Stimulated activated CD8-positive, alpha-beta memory T cell treated with anti-CD3 and anti-CD28 coated beads, Interleukin-4, amount 100 ng/mL, for 4 hours (primary cell): ENCODE measurements at places on chromosomes 12 and 14.
A peak's percentile ranks its signal among the peaks of the same experiment; 100 is the strongest.

- no peak for DNase-seq
Observed at GRCh38 chr12:30120522-30120921, 336.8 kb upstream of the TMTC1 start.

DNA sequence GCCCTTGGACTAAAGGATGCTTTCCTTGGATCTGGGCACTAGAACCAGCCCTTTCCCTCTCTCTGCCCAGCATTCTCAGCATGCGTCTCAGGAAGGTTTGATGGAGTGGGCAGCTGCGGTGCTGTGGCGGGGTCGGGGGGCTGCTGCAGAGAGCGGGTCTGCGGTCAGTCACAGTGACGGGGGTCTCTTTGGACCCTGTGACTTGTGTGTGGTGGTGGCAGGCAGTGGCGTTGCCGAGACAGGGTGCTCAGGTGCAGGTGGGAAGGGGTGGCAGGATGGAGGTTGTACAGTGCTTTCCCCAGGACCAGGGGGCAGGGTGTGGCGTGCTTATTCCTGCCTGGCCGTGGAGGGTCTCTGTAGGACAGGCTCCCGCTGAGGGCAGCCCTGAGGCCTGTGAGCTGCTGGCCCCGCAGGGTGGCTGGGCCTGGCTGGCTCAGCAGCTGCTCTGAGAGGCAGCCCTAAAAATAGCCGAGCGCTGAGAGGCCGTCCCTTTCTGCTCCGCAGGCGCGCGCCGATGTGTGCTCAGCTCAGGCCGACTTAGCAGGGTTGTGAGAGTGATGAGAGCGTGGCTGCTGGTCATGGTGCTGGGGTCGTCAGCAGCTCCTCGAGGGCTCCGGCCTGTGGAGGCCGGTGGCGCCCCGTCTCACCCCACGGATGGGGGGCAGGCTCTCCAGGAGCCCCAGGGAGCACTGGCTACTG lies 9.7 kb downstream of the PACS2 start:
- DNase-seq, result no peak

GRCh38 chr14:31232081-31232480 lies 24.5 kb upstream of the HECTD1 start:
- no peak for DNase-seq

DNA sequence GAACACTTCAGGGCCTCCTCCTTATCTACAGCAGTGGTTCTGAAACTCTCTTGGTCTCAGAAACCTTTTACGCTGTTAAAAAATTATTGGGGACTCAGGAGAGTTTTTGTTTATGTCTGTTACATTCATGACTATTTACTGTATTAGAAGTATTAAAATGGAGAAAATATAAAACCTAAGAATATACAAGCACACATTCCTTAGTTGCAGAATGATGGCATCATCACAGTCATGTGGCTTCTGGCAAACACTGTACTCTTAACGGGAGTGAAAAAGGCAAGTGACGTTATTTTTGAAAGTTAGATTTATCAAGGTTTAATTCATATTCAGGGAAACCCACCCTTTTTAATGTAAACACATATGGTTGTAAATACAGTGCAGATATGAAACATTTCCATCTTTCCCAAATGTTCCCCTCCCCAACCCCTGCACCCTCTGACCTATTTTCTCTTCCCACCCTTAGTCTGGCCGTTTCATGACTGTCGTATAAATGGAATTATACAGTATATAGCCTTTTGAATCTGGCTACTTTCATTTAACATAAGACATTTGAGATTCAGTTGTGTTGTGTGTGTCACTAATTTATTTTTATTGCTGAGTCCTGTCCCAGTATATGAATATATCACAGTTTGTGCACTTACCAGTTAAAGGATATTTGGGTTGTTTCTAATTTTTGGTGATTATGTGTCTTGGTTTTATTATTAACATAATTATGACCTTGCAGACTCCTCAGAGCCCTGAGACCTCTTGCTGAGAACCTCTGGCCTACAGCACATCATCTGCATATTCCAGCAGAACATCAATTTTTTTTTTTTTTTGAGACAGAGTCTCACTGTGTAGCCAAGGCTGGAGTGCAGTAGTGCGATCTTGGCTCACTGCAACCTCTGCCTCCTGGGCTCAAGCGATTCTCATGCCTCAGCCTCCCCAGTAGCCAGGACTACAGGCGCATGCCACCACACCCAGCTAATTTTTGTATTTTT lies 457.0 kb downstream of the PCNX1 start:
- no peak for DNase-seq

DNA sequence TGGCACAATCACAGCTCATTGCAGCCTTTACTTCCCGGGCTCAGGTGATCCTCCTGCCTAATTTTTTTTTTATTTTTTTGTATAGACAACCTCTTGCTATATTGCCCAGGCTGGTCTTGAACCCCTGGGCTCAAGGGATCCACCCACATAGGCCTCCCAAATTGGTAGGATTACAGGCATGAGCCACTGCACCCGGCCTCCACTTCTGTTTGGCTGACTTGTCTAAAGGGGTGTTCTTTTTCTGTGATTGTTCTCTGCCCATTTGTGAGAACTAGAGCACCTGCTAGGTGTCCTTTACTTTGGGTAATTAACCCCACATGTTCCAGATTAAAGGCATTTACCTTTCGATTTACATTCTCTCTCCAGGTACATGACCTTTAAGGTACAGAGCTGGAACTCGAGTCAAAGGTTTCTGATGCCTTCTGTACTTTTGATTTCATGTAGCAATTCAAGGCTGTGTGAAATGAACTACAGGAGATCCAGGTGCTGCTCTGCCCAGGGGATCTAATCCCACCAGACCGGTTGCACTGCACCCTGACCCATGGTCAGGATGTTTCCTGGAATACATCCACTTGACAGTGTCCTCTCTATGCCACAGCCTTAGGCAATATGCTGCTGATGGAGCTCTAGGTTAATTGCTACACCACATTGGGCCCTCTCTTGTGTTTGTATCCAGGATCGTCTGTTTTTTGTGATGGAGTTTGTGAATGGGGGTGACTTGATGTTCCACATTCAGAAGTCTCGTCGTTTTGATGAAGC lies 163.6 kb downstream of the PRKCH start:
- DNase-seq, result no peak

- DNase-seq, result no peak
Observed at GRCh38 chr14:56569174-56569573, 10.4 kb upstream of the TMEM260 start.

- no peak for DNase-seq
Observed at GRCh38 chr12:93784339-93785086, 107.3 kb downstream of the CRADD start.

- no peak for DNase-seq
Observed at GRCh38 chr14:54617467-54617866, 50.5 kb downstream of the SAMD4A start.

- no peak for DNase-seq
Observed at GRCh38 chr14:36451310-36452065, 68.5 kb downstream of the NKX2-1 start.

- DNase-seq, result peak; percentile 98
Observed at GRCh38 chr12:57087010-57087690, 1.8 kb upstream of the NAB2 start.

- DNase-seq, result no peak
Observed at GRCh38 chr14:68076451-68076850, 256.9 kb downstream of the RAD51B start.

GRCh38 chr12:49920241-49920914 lies 16.7 kb upstream of the FAIM2 start:
- no peak for DNase-seq

DNA sequence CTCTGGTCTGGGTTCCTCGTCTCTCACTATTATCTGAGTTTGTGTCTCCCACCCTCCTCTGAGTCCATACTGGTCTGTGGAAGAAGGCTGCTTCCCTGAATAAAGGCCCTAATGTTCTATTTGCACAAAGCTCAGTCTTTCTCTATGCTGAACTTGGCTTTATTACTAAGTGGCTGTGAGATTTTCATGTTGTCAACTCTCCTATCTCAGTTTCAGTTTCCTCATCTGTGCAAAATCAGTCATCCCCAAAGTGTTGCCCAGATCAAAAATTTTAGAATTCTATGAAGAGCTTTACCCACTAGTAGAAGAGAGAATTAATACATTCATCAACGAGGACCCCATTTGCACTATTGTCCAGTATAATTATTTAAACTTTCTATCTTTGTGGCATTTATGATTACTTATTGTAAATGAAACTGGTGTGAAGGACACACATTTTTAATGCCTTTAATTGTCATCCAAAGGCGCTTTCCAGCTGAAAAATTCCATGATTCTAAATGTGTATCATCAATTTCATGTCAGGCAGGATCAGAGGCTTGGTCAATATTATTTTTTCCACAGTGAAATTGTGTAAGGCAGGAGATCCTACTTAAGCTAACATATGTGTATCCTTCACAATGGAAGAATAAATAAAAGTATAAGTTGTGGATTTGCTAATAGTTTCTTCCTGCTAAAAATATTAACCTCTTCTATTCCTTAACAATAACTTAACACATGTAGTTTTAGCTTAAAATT lies 79.1 kb upstream of the EEA1 start:
- DNase-seq, result no peak

DNA sequence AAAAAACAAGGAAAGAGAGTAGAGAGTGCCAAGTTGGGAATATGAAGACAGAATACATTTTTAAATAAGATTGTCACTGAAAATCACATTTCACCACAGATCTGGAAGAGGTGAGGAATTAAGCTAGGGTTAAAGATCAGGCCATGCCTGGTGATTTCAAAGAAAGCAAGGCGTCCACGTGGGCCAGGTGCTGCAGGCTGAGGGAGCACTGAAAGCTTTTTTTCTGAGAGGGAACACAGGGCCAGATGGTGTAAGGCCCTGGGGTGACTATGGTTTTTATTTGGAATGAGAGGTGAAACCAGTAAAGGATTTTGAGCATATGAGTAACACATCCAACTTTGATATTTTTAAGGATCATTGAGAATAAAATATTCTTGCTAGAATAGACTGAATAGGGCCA lies 20.9 kb downstream of the SYT1 start:
- DNase-seq, result no peak

DNA sequence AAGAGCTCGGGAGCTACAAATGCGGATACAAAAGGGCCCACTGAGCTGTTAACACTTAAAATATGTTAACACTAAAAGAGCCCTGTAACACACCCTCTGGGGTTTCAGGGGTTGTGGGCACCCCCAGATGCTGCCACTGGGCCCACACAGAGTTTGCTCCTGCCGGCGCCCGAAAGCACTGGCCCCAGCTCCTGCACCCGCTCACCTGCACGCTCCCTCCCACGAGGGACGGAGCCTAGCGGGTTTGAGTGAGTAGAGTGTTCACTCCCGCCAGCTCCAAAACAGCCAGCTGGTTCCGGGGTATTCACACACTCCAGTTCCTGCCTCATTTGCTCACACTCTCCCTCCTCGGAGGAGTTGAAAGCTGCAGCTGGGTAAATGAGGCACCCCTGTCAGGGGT lies 357.7 kb downstream of the ETNK1 start:
- no peak for DNase-seq

GRCh38 chr12:20946732-20947131 lies 136.2 kb downstream of the SLCO1B3 start:
- no peak for DNase-seq

DNA sequence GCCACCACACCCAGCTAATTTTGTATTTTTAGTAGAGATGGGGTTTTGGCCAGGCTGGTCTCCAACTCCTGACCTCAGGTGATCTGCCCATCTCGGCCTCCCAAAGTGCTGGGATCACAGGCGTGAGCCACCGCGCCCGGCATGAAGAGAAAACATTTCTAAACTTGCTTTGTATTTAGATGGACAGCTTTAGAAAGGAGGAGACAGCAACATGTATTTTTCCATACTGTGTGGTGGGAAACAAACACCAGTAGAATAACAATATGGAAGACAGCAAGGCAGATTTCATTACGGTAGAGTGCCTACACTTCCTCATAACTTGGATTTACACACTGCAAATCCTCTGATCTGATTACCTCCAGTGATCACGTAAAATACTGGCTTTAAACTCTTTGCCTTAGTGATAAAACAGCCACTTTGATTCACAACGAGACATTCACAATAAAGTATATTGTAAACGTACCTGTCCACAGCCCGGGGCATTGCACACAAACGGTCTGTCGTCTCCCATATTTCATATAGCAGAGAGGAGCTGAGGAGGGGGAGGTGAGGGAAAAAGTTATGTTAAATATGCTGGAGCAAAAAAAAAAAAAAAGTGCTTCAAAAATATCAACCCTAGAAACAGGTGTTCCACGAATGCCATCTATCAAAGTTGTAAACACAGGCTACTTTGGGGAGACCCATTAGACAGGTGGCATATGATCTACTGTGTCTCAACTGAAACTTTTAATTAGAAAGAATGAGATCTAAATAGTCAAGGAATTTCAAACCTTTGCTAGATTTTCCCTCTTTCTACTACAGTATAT lies 25.5 kb downstream of the ATF7 start:
- DNase-seq, result no peak

- no peak for DNase-seq
Observed at GRCh38 chr14:61003571-61003970, 22.5 kb downstream of the SLC38A6 start.

GRCh38 chr12:124861898-124862676 lies 1.6 kb downstream of the SCARB1 start:
- no peak for DNase-seq

DNA sequence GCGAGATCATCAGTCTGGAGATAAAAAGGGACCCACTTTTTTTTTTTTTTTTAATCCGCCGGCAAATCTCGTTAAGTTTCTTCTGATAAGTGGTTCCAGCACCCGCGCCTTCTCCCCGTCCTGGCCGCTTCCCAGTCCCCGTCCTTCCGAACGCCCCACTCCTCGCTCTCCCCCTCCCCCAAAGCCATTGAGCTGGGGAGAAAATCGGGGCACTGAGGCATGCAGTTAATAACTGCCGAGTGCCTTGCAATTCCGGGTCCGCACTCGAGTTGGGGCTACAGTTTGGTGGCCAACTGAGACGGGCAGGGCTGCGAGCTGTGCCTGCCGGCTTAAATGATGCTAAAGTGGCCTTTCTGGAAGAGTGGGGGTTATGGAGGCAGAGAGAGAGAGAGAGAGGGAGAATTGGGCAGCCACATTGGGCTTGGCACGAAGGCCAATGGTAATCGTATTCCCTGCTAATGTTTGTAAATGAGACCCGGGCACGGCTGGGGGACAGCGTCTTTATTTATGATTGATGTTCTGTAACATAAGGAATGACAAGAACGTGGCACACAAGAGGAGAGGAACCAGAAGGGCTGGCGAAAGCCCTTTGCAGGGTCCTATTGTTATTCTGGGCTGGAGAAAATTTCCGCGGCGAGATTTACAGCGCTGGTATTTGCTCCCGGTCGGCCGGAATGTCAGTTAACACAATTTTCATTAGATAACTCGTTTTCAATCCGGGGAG lies 115.4 kb upstream of the MYL2 start:
- no peak for DNase-seq

- DNase-seq, result no peak
Observed at GRCh38 chr12:52508211-52508610, 12.0 kb downstream of the KRT5 start.

GRCh38 chr12:15977999-15978951 lies 67.1 kb downstream of the DERA start:
- no peak for DNase-seq
